CD14-positive monocyte (primary cell): ENCODE measurements at places on chromosomes 6 and 20.

- DNase-seq = no peak
These were observed 139.9 kb upstream of the LAMP5 start for GRCh38 chr20:9374480-9374879.

- DNase-seq = no peak
These were observed 26.9 kb upstream of the STX11 start for GRCh38 chr6:144123421-144123820.

DNA sequence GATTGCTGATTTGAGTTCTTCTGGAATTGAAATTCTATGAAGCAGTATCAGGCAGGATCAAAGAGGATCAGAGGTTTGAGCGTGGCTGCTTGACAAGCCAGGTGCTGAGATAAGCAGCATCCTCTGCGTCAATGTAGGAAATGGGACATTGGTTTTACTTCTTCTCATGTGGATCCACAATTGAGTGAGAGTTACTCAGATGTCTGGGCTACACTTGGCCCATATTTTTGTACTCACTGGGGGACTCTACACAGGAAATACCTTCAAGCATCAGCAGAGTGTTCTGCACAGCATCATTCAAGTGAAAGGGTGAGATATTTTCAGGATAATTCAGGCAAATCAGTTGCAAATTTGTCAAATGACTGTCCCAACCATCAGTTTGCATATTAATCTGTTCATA is 613.9 kb upstream of the ARID1B start:
- DNase-seq = no peak

DNA sequence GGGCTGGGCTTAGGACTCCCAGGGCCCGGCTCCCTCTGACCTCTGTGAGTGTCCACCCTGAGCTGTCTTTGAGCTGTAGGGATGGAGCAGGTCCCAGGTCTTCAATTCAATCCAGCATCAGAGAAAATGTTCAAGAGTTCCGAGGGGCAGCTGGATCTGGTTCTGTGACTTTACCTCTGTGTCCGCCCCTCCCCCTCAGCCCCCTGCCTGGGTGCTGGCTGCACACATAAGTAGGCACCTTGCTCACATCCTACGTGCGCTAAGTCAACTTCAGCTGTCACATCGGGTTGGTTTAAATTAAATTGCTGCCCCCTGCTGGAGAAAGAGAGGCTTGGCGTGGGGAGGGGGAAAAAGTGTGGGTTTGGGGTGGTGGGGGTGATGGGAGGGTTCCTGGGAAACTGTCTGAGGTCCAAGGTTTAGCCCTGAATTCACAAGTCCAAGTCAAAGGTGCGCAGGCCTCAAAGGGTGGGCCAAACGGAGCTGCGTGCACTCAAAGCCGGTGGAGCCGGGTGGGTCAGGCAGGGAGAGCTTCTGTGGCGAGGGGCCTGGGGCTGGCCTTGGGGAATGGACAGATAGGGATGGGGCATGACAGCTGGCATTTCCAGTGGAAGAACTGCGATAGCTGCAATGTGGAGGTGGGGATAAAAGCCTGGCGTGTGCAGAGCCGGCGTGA is 3.0 kb downstream of the WFDC5 start:
- no peak for DNase-seq

- DNase-seq = no peak
These were observed 22.6 kb upstream of the SGK2 start for GRCh38 chr20:43536041-43536816.

DNA sequence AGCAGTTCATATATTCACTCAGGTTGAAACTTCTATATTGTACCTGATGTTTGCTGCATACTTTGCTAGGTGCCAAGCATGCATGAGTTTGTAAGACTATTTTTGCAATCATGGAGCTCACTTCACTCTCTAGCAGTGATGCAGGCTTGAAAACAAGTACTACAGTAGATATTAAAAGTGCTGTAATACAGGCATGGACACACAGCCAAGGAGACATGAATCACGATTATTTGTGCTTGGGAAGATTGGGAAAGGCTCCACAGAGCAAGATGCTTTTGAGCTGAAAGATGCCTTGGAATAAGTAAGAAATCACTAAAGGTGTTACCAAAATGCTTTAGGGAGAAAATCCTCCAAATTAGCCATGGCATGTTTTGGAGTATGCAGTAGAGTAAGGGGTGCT is 427.4 kb downstream of the UTRN start:
- DNase-seq = no peak

GRCh38 chr20:43658723-43659419 is 8.0 kb upstream of the MYBL2 start:
- DNase-seq = no peak
